HEK293T (cell line): ENCODE measurements at places on chromosomes 6 and 20.

DNA sequence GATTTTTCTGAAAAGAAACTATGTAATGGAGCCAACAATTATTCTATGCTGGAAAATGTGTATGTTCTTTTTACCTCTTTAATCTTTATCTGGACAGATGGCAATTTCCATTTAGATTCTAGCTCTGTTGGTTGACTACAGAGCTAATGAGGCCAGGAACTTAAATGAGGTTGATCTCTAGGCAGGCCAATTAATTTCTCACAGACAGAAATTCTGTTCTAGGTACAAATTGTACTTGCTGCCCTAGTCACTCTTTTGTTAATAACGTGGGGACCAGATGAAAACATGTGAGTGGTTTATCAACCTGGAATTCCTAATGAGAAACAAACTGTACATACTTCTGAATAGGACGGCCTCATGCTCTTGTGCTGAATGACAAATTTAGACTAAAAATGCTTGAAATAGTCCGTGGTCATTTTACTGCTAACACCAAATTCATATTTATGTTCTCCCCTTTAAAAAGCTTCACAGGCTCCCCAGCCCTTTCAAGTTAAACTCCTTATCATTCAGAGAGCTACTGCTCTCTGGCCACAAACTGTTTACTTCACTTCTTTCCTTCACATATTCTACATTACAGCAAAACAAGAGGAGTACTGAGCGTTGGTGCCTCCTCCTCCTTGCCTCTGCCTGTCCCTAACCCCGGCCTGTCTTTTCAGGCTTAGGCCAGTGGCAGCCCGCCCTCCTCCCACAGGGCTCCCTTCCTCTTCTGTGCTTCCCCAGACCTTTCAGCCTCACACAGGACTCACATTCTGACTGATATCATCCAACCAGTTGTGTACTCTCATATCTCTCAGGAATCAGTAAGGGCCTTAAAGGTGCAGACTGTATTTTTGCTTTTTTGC, 41.4 kb downstream of the DTNBP1 start:
- DNase-seq, result no peak

- no peak for DNase-seq
Measured at GRCh38 chr20:1130847-1131246, 12.4 kb downstream of the PSMF1 start.

DNA sequence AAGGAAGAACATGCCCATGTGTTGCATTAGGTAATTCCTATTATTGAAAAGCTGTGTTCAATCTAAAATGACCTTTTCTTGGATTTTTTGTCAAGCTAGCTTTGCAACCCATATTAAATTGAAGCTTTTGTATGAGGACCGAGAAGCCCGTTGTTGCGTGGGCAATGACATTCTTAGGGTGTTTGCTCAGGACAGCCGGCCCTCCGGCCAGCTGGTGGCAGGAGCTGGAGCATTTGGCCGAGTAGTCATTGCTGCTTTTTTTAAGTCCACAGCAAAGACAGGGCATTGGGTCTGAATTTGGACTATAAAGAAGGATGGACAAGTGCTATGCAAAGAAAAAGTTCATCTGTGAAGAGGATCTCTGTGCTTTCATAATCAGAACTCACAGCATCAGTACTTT, 365.8 kb downstream of the SAMD5 start:
- no peak for DNase-seq

GRCh38 chr6:35703554-35703953, 14.8 kb upstream of the FKBP5 start:
- no peak for DNase-seq

GRCh38 chr6:170504479-170504878, 48.6 kb downstream of the PSMB1 start:
- DNase-seq, result no peak

- DNase-seq, result no peak
Measured at GRCh38 chr6:37809197-37809543, 10.4 kb upstream of the ZFAND3 start.

DNA sequence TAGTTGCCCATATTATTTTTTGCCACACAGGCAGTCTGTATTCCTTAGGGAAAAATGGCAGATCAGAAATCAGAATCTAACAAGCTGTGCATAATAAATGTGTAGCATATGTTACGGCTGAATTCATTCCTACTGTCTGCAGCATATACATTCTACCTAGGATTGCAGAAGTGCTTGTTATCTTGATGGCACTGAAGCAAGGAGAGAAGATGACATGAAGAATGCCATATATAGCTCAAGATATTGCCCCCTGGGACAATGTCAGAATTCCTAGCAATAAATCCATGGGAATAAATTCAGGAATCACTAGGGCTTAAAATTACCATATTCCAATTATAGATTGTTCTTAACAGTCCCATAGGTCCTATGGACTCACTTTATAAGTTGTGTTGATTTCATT, 293.0 kb upstream of the CNR1 start:
- DNase-seq, result no peak

- no peak for DNase-seq
Measured at GRCh38 chr6:6331946-6332601, 11.6 kb upstream of the F13A1 start.

GRCh38 chr6:156765117-156765516, 12.1 kb upstream of the ARID1B start:
- DNase-seq, result no peak

- no peak for DNase-seq
Measured at GRCh38 chr6:116682334-116682712, 1.3 kb downstream of the KPNA5 start.

DNA sequence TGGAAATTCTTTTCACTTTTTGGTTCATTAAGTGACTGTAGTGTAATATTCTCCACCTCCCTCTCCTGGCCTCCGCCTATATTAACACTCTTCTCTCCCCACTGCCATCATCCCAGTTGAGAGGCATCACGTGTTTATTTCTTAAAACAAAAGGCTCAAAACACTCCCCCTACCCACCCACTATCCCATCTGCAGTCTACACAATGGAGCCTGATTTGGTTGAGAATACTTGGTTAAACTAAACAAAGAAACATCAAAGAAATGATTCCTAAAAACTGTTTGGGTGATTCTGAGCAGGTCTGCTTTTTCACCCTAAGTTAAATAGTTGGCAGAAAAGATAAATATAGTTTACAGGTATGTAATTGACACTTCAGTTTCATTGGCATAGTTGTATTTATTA, 5.9 kb downstream of the TFAP2B start:
- DNase-seq, result no peak

DNA sequence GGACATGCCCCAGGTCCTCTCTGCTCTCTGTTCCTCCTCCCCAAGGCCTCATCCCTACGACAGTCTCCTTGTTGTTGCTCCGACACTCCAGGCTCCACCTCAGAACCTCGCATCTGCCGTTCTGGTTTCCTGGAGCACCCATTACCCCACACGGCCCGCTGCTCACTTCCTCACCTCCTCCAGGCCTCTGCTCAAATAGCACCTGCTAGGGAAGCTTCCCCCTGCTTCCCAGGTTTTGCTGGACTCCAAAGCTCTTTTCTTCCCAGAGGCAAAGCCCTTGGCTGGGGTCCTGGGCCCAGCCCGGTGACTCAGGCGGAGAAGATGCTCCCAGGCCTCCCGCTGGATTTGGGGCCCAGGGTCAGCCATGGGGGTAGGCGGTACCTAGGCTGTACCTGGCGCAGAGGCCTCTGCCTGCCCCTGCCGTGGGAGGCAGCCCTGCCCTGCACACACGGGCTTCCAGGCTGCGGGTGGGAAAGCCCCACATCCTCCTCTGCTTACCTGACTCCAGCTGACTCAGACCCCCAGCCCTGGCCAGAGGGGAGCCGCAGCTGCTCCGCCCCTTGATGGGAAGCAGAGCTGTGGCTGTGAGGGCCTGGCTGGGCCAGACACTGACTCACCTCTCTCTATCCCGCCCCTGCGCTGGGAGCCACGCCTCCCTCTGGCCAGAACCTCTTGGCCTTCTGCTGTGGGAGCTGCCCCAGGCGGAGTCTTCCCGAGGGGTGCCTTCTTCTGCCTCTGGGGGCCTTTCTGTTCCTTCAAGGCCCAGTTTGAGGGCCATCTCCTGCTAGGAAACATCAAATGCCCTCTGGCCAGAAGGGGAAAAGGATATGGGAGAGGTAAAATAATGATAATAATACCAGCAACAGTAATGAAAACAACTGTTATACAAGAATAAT, 130.5 kb downstream of the CEBPB start:
- peak; percentile 45 for DNase-seq
